KG1 (cell line): ENCODE measurements at places on chromosomes 2 and 18.

GRCh38 chr2:3762771-3763447, 59.5 kb downstream of the DCDC2C start:
- DNase-seq: no peak

- DNase-seq: no peak
These were observed 13.2 kb downstream of the CFAP65 start for GRCh38 chr2:219028141-219028540.

DNA sequence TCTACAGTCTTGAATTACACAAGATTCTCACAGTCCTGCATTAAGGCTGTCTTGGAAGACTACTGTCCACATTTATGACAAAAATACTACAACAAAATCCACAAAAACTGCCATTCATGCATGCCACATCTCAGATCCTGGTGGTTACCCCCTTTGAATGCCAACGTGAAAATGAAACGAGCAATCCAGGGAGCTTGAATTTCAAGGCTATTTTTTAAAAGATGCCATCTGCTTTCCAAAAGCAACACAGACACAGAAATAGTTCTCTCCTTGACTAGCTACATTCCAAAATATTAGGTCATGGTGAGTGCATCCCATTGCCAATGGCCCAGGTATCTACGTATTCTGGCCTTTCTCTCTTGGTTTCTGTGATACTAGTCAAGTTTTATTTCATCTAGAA, 36.3 kb downstream of the IRS1 start:
- no peak for DNase-seq

DNA sequence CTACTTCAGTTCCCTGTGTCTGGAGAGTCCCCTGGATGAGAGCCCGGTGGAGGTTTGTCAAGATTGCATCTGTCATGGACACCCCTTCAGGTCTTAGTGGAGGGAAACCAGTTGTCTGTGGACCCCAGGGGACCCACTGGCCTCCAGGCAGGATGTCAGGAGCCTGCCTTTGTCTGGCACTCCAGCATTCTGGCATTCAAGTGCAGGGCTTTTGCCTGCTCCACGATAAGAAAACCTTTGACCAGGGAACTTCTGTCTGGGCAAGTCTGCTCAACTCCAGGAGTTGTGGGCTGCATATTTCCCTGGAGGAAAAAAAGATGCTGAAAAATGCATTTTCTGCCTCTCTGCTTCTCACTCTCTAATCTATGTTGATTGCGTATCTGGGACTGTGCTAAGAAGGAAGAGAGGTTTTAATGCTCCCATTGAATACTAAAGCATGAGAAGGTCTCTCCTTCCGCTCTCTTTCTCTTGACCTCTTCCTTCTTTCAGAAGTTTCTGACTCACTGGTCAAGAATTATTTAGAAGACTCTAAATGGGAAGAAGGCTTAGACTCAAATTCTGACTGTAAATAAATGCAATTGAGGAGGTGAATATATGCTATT, 104.5 kb downstream of the MMADHC start:
- DNase-seq: no peak

- DNase-seq: peak; percentile 63
These were observed 14.3 kb downstream of the IMPA2 start for GRCh38 chr18:11995445-11996189.

GRCh38 chr2:12931186-12931844, 214.6 kb downstream of the TRIB2 start:
- DNase-seq: no peak

DNA sequence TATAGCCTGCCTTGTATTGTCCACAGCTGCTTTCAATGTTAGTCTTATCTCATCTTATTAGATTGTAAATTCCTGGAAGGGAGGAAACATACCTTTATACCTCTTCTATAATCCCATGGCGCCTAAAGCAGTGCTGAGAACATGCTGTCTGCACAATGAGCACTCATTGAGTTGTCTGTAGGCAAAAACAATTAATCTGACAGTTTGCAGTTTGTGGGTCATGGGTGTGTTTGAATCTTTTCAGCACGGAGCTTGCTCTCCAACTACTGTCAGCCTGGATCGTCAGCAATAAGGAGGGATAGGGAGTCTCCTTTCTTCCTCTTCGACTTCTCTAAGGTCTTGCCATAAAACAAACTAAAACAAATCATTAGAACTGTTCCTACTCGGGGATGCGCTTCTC, 26.5 kb upstream of the GREB1L start:
- DNase-seq: no peak

- no peak for DNase-seq
These were observed 54.6 kb upstream of the ZFP36L2 start for GRCh38 chr2:43280994-43281393.

- DNase-seq: no peak
These were observed 65.1 kb downstream of the LRP1B start for GRCh38 chr2:142065700-142066099.

GRCh38 chr2:187532333-187533120, 21.7 kb downstream of the TFPI start:
- no peak for DNase-seq

- DNase-seq: no peak
These were observed 819.4 kb downstream of the DCDC2C start for GRCh38 chr2:4522498-4523421.

- no peak for DNase-seq
These were observed 3.2 kb upstream of the VAPA start for GRCh38 chr18:9910661-9911060.

DNA sequence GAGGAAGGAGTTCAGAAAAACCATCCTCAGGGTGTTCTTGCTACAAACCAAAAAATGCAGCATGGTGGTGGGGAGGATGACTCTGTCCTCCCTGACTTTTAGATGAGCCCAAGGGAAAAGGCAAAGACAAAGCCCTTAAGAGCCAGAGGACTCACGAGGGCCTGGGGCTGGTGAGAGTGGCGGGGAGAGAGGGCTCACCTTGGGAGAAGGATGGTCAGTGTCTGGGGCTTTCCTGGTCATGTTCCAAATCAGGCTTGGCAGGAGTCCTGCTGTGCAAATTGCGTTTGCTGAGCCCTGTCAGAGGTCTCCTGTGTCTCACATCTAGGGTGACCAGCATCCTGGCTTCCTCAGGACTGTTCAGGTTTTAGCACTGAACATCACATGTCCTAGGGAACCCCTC, 4.7 kb downstream of the UGT1A1 start:
- no peak for DNase-seq

- DNase-seq: no peak
These were observed 178.1 kb upstream of the MMADHC start for GRCh38 chr2:149765636-149766035.

GRCh38 chr2:199932312-199932855, 21.3 kb downstream of the C2orf69 start:
- no peak for DNase-seq

- DNase-seq: no peak
These were observed 58.1 kb downstream of the MAP3K19 start for GRCh38 chr2:134988994-134989605.

DNA sequence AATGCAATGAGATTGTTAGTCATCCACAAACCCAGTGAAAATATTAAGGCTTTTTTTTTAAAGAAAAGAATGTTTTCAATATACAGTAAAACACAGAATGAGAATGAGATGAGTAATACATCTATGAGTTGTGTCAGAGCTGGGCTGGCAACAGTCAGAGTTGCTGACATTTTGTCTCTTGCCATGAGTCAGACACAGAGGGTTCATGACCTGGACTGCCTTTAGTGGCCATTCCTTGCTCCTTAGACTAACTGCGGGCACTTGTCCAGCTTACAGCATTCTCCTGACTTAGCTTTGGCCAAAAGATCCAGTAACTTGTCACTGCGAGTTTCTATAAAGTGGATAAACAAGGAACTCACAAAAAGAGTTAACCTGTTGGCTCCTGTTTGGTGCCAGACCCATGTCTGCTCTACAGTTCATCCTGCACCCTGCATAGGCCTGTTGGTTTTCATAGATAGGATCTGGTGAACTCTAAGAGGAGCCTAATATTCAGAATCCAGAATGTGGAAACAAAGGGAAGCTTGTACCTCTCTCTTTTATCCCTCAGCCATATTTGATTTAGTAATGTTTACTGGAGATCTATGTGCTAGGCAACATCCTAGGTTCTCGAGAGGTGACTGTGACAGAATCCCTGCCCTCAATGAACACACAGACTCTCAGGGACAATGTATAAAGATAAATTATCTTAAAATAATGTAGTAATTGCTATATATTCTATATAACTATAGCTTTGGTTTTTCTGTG, 391.5 kb upstream of the VWC2L start:
- DNase-seq: no peak

DNA sequence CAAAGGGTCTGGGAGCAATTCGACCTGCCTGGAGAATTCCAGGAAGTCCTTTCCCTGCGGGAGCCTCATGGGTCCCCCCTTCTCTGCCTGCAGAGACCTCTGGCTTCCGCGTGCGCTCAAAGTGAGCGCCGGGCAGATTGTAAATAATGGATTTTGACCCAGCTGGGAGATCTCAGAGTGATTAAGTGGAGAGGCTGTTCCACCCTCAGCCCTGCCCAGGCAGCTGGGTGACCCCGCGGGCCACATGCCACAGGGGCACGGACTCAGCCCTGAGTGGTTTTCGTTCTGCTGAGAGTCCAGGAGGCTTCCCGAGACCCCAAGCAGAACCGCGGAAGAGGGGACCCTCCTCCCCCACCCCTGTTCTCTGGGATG, 1.2 kb downstream of the KCNG2 start:
- no peak for DNase-seq

GRCh38 chr18:14031053-14031452, 101.2 kb downstream of the ZNF519 start:
- no peak for DNase-seq

GRCh38 chr2:57440437-57440836, 606.2 kb upstream of the VRK2 start:
- DNase-seq: no peak

DNA sequence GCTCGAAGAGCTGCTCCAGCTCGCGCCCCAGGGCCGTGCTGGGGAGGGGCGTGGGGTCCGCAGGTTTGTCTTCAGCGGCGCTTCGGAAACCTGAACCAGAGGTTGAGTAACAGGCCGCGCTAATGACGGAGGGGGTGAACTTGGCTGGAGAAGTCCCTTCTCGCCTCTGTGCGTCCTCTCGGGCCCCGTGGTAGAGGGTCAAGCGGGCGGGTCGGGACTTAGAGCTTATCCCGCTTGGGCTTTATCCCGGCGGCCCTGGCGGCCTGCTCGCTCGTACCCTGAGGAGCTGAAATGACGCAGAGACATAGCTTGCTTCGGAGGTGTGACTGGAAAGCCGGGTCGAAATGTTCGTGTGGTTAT, 479 bp downstream of the RNMT start:
- DNase-seq: no peak

GRCh38 chr2:27720004-27720551, 51.4 kb upstream of the MRPL33 start:
- no peak for DNase-seq

- DNase-seq: no peak
These were observed 18.8 kb downstream of the TUBB6 start for GRCh38 chr18:12326711-12327460.

DNA sequence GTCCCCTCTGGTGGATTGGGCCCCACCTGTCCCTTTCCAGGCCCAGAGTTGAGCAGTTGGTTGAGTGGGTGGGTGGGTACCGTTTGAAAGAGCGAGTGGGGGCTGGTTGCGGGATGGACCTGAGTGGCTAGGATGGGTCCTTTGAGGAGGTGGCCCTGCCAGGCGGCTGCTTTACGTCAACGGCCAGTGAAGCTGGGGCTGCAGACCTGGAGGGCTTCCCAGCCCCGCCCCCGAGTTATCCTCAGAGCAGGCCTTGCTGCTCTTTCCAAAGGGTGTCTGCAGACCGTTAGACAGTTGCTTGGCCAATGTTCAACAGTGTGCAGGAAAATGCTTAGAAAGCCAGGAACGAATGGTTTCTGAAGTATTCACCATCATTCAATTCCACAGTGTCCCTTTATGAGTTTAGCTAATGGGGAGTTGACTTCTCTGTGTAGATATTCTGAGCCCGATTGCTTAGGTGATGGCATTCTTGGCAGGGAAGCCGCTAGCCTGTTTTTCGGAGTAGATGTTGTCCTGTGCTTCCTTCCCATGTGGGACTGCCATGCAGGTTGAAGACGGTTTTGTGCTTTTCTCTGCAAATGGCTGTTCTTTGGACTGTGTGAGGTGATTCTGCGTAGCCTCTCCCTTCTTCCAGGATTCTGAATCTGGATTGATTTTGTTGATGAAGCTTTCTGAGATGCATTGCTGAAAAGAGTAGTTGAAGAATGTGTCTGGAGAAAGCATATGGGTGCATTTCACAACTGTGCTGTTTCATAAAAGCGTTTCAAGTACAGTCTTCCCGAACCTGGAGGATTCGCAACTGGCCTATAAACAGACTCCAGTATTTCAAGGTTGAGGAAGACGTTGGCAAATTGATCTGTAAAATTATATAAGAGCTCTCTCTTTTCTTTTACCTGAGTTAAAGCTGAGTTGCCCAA, 45.8 kb downstream of the LDLRAD4 start:
- no peak for DNase-seq

GRCh38 chr18:506264-506663, 5.8 kb upstream of the COLEC12 start:
- no peak for DNase-seq

- peak; percentile 49 for DNase-seq
These were observed 222.9 kb upstream of the AGAP1 start for GRCh38 chr2:235270956-235271355.

DNA sequence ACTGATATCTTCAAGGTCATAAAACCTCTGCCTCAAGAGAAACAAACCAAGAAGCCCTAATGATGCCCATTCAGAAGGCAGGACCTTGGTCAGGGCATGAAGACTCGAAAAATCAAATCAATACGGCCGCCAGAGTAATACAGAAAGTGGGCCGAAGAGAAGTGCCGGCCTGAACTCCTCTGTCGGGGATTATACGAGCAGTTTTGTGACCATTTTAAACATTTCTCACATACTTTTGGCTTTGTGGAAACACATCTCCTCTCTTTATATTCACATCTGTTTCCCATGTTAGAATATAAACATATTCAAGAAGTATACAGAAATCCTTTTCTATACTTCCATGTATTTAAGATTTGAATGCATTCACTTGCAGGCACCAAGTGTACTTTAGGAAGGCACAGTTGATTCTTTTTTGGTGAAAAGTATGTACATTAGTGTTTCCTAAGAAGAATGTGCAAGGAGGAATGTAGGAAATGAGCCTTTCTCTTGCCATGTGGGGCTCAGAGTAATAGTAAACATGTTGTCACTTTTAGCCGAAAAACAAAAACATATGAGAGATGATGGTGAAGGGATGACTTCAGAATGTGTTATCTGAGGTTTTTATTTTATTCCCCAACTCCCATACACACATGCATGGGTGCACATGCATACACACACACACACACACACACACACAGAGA, 707.9 kb upstream of the ID2 start:
- no peak for DNase-seq
